CD4-positive, alpha-beta T cell treated with Interleukin-4 for 4 hours (primary cell): ENCODE measurements at places on chromosomes 6 and 20.

DNA sequence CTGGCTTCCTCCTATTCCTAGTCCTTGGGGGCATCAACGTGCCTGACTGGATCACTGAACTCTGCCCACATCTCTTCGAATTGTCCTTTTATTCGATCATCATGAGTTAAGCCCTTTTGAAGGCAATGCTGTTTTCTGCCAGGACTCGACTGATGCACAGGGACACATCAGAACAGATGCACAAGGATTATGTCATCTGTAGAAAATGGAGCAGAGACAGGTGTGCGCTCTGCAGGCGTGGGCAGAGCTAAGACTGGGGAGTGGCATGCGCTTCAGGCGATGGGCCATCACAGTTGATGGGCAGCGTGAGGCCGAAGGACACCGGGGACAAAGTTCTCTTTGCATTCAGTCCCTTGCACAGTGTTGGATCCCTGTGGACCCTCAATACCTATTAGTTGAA, 13.1 kb downstream of the GABRR1 start:
- no peak for DNase-seq

- DNase-seq, result no peak
Measured at GRCh38 chr20:46137816-46138215, 19.7 kb downstream of the CD40 start.

- DNase-seq, result no peak
Measured at GRCh38 chr20:49657118-49657901, 56.4 kb downstream of the B4GALT5 start.

GRCh38 chr6:25010902-25011625, 75.3 kb upstream of the RIPOR2 start:
- DNase-seq, result no peak

- no peak for DNase-seq
Measured at GRCh38 chr20:48214601-48215000, 429.3 kb upstream of the SULF2 start.

DNA sequence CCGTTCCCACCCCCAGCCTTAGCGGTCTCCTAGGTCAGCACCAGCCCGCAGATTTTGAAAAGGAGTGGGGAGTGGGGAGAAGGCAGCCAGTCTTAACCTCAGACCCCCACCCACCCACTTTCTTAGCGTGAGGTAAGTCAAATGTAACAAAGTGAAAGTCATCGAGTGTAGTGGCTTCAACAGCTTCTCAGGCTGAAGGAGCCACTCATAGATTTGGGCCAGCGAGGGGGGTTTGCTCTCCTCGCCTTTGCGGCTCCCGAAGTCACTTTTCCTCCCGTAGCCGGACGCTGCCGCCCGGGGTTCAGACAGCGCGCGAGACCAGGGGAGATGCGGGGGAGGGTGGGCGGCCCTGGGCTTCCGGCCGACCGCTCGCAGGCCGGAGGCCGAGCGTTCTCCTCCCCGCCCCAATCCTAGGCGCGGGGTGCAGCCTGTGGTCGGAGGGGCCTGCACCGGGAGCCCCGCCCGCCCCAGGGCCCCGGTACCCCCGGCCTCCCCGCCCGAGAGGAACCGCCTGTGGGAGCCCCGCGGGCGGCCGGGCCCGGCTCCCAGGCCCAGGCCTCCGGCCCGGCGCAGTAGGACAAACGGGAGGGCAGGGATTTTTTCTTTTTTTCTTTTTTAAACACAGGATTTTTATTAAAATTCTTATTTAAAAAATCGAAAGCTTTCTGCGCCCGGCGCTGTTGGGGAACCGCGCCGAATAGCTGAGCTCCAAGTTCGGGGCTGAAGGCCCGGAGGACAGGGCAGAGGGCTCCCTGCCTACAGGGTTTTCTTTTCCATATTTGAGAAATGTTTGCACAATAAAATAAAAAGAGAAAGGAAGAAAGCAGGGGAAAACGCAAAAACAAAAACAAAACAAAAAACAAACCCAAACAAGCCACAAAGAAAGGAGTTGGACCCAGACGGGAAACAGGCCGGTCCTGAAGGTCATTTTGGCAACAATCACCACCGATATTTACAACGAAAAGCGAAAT, 3.2 kb downstream of the NKX2-2 start:
- DNase-seq, result no peak

DNA sequence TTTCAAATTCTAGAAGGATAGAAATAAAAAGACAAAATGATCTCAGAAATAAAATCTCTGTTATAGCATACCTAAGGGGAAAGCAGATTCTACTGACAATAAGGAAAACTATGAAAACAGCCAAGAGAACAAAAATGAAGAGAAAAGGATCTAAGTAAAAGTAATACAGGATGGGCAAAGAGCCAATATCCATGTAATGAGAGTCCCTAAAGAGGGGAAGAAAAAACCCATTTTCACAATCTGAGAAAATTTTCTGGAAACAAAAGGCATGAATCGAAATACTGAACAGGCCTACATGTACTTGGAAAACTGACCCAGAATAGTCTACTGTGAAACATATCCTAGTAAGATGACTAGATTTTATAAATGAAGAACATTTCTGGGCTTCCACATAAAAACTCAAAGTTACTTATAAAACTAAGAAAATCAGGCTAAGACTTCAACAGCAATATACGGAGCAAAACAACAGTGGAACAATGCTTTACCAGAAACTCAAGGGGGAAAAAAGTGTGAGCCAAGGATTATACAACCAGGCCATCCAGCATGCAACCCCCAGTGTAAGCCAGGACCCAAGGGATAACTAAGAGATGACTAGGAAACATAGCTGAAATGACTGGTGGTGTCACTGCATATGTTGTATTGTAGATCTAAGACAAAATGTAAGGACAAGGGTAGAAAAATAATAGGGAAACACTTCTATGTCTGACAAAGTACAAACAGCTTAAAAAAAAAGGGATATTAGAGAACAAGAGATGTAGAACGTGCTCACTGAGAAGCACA, 10.2 kb downstream of the NAPB start:
- no peak for DNase-seq

- DNase-seq, result no peak
Measured at GRCh38 chr20:33507461-33507860, 17.6 kb downstream of the CBFA2T2 start.

GRCh38 chr6:18444111-18444510, 57.0 kb downstream of the RNF144B start:
- DNase-seq, result no peak

- DNase-seq, result no peak
Measured at GRCh38 chr6:76792394-76792793, 670.9 kb downstream of the HTR1B start.

DNA sequence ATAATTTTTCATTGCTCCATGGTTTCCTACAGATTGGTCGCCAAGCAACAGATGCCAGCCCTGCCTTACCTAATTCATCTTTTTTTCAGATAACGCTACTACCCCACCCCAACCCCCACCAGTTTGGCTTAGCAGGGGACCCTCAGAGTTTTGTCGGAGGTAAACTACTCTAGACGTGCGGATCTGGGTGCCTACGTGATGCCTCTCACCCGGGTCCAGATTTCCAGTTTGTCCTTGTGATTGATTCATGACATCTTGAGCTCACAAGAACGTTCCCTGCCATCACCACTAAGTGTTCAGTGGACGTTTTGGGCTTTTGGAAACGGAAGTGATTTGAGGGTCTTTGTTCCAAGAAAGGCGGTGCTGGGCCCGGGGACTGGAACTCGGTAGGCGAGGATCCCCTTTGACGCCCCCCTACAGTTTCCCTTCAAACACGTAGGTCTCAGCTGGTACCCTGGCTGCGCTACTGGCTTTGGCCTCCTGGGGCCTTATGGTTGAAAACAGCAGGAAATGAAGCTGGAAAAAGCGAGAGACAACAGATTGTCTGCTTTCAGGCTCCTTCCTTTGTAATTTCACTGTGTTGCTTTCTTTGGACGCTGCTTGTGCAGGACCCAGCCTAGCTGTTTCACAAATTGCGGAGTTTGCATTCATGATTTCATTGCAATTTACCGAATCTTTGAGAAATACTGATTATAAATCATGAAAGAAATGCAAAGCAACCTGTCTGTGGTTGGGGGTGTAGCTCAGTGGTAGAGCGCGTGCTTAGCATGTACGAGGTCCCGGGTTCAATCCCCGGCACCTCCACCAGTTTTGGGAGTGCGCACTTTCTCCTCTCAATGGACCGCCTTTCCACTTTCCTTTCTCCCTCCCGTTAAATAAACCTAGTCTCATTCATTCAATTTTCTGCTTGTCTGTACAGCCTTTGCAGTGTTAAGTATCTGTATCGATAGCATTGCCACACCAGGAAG, 81.0 kb downstream of the GPX5 start:
- DNase-seq, result no peak

DNA sequence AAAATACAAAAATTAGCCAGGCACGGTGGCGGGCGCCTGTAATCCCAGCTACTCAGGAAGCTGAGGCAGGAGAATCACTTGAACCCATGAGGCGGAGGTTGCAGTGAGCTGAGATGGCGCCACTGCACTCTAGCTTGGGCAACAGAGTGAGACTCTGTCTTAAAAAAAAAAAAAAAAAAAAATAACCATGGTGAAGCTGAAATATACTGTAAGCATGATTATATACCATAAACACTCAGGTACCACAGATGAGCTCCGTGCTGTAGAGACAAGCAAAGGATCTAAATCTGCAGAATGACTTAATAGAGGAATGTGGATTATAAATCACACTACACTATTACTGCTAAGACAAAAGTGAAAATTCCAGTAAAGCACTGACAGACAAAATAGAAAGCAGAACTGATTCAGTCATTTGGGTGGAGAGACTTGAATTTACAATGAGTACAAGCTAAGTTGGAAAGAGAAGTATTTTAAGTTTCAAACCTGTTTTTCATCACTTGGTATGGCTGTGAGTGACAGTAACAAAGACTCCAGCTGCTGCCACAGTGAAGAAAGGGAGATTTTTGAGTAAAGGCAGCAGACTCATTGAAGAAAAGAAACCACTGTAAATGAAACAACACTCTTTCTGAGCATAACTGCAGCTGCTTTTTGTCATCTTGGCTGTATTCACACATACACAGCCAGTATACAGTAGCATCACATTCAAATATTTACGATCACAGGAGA, 322.1 kb downstream of the RNGTT start:
- DNase-seq, result no peak

DNA sequence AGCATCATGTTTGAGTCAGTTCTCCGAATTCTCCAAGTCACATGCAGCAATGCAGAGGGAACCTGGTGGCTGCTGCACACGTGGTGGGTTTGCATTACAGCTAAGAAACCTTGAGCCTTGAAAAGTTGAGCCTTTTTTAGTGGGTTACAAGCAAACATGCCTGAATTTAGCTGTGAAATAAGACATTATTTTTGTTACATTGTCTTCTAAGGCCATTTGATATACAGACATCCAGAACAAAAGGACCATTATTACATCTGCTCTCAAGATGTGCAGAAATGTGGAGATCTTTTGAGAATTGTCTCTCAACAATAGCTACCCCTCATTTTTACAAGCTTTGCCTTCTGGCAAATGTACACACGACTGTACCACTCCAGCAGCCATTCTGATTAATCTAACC, 720.5 kb upstream of the SLC35B3 start:
- DNase-seq, result no peak

DNA sequence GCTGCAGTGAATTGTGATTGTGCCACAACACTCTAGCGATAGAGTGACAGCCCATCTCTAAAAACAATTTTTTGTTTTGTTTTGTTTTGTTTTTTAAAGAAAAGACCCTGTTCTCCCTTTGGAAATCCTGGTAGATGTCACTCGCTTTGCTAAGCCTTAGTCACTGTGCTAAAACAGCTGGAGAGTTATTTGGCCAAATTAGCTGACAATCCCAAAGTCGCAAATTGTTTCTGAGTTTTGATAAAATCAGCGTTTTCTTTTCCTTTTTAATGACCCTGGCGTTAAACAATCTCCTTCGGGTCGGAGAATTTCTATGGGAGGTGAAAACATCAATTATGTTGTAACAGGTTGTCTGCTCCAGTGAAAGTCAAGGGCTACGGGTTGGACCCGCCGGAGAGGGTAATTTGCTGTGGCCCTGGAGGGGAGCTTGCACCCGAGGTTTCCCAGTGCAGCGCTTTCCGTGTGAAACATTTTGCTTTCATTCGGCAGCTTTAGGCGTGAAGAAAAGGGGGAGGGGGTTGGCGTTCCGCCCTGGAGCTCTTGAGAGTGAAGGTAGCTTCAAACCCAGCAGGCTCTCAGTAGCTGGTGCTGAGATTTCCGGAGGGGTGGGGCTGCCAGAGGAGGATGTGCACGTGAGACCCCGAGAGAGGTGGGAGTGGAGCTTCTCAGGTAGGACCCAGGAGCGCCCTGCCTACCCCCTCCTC, 296.6 kb downstream of the PHACTR1 start:
- DNase-seq, result no peak

DNA sequence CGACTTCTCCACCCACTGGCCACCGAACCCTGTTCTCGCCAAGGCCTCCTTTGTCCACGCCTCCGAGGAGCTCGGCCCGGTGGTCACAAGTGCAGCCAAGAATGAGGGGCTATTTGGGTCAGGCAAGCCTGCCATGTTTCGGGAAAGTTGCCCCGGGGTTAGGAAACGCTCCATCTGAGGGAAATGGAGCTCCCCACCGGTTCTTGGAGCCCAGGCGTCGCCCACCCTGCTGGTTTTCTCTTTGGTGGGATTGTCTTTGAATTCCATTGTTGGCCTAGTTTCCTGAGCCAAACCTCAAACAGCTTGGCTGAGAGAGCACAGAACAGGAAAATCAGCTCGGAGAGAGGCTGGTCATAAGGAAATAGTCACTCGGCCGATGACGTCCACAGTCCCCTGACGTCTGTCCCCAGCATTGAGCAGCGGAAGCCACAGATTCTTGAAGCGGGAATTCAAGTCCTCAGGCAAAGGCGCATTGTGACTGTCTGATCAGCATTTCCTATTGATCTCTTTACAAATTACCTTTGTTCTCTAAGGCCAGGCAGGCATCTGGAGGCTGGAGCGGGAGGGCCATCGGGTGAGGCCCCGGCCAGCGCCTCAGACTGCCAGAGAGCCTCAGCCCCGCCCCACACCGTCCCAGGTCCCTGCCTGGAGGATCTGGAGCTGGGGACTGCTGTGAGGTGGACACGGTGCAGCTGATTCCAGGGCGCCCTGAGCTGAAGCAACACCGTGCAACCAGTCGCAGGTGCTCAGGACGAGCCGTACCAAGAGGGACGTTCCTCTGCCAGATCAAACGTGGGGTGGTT, 138.6 kb downstream of the DLL1 start:
- no peak for DNase-seq

DNA sequence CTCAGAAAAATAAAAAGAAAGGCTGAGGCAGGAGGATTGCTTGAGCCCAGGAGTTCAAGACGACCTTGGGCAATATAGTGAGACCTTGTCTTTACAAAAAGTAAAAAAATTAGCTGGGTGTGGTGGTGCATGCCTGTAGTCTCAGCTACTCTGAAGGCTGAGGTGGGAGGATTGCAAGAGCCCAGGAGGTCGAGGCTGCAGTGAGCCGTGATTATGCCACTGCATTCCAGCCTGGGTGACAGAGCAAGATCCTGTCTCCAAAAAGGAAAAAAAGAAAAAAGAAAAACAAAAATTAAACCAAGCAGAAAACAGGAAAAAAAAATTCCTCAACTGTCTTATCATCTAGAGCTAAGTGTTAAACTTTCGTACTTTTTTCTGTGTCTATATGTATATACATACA, 12.4 kb upstream of the SRSF3 start:
- DNase-seq, result no peak

GRCh38 chr20:50799176-50799889, 4.5 kb downstream of the BCAS4 start:
- DNase-seq, result no peak
